C1 segment of cervical spinal cord (tissue), 14 donors: ENCODE measurements at places on chromosomes 3 and 15.
A peak's percentile ranks its signal among the peaks of the same experiment; 100 is the strongest.

DNA sequence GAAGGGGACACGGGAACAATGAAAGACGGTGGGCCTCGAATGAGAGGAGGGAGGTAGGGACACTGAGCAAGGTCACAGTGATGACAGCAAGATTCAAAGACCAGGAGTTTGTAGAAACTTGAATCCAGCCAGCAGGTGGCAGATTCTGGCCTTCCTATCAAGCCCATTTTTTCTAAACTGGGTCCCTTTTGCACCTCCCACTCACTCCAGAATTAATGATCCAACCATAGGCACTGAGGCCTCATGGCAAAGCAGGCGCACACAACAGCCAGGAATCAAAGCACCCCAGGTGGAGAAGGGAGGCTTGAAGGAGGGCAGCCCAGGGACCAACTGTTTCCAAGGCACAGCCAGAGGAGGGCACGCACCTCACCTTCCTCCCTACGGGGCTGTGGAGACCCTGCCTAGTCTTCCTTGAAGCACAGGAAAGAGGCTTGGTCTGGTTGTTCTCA lies 90.2 kb downstream of the ANP32A start:
- peak; percentile 48 for DNase-seq

GRCh38 chr3:111595232-111595631 lies at the start of gene ZBED2:
TSS of gene ZBED2 (minus strand) at chr3:111595346. CDS start at chr3:111594201, 1,145 bp downstream.
- DNase-seq = no peak

DNA sequence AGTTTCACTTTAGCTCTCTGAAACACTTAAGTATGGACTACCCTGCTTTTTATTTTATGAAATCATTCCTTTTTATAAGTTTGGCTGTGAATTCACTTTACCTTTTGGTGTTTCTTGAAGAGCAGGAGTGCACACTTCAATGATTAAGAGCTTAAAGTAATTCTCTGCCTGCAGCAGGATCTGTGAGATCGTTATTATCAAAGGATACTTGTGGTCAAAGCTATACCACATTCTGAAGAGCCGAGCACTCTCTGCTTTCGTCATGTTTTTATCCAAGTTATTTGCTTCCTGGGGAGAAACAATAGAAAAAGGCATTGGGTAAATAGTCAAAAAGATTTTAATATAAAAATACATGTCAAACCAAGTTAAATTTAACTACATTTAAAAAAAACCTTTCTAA lies 243.7 kb downstream of the CHST2 start:
- no peak for DNase-seq

DNA sequence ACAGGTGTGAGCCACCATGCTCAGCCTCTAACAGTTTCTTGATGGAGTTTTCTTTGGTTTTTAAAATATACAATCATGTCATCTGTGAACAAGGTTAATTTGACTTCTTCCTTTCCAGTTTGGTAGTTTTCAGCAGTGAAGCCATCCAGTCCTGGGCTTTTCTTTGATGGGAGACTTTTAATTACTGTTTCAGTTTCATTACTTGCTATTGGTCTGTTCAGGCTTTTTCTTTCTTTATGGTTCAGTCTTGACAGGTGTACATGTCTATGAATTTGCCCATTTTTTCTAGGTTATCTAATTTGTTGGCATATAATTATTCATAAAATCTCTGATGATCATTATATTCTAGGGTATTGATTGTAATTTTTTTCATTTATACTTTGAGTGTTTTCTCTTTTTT lies 36.8 kb downstream of the PFN2 start:
- no peak for DNase-seq
